ENCODE measurements at places on chromosomes 7 and 10.
A peak's percentile ranks its signal among the peaks of the same experiment; 100 is the strongest.

- DNase-seq: no peak
These were observed 500.4 kb downstream of the GFRA1 start for GRCh38 chr10:115772606-115773005.

GRCh38 chr10:16828701-16829175 lies 11.5 kb upstream of the RSU1 start:
- no peak for DNase-seq

DNA sequence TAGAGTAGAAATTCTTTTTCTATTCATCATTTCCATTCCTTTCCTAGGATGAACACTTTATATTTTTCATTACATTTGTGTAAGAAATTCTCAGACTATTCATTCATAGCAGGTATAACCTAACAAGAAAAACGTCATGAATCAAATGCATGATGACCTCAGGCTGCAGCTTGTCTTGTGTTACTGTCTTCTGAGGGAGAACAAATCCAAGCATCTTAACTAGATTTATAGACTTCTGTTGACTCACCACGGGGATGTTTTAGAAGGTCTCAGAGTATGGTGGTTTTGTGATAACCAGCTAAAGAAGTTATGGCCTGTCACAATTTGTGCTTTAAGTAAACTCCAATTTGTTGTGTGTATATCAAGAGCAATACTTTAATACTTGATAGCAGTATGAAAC lies 102.7 kb downstream of the ANKRD7 start:
- no peak for DNase-seq

DNA sequence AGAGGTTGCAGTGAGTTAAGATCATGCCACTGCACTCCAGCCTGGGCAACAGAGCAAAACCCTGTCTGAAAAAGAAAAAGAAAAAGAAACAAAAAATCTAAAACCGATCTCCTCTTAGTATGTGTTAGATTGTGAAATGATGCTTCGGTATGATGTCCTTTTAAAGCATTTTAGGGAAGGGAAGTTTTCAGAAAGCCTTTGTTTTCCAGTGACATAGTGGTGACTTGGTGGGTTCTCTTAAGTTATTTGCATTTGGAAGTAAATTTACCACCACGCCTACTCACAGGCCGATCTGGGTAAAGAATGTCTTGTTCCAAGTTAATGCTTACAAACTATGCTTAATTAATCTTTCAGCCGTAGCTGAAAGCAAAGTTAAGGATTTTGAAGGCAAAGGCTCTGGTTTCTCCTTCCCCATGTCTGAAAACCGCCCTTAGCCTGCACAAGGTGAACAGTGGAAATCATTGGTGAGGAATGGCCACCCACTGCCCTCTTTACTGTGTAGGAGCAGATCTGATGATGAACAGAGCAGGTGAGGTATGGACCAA lies 10.7 kb downstream of the MTURN start:
- no peak for DNase-seq

GRCh38 chr7:70000737-70001348 lies 402.6 kb downstream of the AUTS2 start:
- no peak for DNase-seq

GRCh38 chr7:11538751-11539299 lies 293.2 kb downstream of the THSD7A start:
- DNase-seq: no peak

DNA sequence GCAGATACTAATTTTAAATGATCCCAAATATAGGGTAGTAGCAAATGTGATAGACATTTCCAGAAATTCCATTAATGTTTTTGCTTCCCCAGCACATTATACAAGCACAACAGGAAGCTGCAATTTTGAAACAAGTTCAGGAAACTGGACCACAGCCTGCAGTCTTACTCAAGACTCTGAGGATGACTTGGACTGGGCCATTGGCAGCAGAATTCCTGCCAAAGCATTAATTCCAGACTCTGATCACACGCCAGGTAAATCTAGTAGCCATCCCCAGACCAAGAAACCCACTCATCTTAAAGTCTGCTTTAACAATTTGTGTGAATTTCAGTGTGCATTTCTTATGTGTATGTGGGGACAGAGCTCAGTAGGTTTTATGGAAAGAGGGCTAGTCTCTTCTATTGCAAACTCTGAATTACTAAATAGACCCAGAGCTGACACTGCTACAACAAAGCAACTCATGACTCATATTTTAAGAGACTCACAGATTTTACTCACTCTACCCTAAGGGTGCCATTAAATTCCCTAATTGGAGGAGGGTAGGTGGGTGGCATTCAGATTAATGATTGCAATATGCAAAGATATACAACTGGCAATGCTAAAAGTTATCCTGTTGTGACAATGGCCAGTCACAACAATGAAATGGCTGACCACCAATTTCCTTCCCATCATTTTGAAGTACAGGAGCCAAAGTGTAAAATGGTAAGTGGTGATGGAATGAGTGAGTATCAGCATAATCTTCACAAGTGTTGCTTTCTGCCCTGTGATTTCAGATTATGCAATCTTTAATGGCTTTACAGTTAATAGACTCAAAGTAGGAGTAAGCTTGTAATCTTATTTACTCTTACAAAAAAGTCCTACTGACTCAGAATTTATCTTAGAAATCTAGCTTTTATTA lies 317.6 kb upstream of the PLXDC2 start:
- DNase-seq: no peak

GRCh38 chr10:17175551-17175950 lies 25.9 kb downstream of the TRDMT1 start:
- no peak for DNase-seq

GRCh38 chr10:10870523-10871241 lies 147.0 kb upstream of the CELF2 start:
- no peak for DNase-seq

GRCh38 chr10:87092861-87093631 lies 1.6 kb downstream of the GLUD1 start:
- DNase-seq: peak; percentile 54

DNA sequence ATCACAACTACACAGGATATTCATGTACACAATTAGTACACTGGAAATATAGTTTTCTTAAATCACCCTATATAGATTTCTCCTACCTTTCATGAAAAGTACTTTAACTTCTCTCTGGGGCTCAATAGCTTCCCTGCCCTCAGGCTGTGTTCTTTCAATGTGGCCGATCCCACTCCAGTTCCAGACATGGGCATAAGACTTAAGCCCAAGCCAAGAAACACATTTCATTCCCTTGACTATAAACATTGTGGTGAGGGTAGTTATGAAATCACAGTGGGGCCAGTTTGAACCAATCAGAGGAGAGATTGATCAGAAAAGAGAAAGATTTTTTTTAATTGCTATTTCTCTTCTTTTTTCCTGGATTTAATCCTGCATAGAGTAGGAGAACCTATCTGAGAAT lies 904.6 kb upstream of the SORCS1 start:
- DNase-seq: no peak

GRCh38 chr7:5077740-5078139 lies 32.1 kb downstream of the RBAK start:
- no peak for DNase-seq

DNA sequence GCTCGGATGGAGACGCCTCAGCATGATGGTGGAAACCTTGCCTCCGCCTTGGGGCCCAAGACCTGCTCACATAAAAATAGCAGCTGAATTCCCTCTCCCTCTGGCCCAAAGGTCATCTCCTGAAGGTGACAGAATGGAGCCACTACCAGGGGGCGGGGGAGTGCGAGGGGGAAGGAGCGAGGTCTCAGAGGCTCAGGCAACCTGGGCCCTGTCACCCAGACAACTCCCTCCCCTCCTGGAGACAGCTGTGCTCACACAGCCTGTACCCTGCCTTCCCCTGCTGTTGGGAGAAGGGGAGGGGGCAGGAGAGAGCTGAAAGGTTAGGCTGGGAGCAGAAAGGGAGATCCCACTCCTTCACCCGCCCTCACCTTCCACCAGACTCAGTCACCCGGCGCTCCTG lies 173.0 kb upstream of the RHEB start:
- no peak for DNase-seq

DNA sequence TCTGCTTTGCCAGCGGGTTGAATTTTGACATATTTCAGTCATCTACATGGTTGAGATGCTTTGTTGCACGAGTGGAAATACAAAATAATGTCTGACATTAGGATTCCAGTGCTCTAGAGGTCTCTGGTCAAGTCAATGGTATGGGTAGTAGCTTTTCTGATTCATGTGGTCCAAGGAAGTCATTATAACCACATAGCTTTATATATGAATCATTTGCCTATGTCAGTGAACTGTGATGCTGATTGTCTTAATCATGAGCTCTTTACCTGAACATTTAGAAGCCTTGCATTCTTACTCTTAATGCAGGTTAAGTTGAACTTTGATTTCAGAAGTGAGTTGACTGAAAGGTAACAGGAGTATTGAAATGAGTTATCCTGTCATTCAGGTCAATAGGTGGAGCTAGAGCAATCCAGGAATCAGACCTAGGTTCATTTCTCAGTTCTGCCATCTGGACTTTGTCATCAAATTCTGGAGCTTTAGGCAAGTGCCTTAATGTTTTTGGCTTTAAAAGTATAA lies 3.3 kb downstream of the MAPK8 start:
- peak; percentile 27 for DNase-seq

- DNase-seq: no peak
These were observed 52.3 kb upstream of the KIAA1217 start for GRCh38 chr10:24156686-24157085.

DNA sequence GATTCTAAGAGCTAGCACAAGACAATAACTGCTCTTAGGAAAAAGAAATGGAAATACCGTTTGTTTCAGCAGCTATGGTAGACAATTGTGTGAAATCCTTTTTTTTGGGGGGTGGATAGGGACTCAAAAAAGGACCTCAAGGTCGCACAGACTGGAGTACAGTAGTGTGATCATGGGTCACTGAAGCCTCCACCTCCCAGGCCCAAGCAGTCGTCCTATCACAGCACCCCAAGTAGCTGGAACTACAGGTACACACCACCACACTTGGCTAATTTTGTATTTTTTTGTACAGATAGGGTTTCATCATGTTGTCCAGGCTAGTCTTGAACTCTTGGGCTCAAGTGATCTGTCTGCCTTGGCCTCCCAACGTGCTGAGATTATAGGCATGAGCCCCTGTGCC lies 33.9 kb downstream of the KMT2E start:
- DNase-seq: no peak

GRCh38 chr10:58919927-58920654 lies 256.4 kb upstream of the PHYHIPL start:
- DNase-seq: no peak

- DNase-seq: peak; percentile 52
These were observed 161.4 kb downstream of the ELMO1 start for GRCh38 chr7:37287131-37287855.

DNA sequence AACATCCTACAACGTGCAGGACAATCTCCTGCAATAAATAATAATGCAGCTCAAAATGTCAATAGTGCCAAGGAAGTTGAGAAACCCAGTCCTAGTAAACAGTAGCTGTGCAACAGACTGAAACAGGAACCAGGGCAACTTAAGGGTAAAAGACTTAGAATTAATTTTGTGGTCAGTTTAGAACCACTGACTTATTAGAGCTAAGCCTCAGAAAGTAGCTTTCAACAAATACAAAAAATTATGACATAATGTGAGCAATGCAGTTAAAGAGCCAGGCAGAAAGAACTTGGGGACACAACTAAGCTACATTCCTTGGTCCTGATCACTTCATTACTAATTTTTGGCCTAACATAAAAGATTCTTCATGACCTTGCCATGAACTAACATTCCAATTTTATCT lies 195.4 kb downstream of the MACC1 start:
- DNase-seq: no peak

DNA sequence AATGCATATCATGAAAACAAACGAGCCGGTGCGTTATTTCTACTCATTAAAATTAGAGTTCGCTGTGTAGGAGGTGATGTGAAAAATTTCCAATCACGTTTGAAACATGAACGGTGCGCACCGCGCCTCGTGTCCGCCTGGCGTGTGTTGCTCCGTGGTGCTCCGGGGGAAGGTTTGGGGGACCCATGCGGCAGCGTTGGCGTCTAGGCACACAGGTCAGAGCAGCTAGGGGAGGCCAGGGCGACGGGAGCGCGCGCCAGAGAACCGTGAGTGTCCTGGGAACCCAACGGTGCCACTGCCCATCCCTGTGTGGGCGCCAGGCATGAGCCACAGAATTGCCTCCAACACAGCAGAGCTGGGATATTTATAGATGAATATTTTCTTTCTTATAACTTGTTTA lies 70.6 kb upstream of the ADARB2 start:
- DNase-seq: no peak

DNA sequence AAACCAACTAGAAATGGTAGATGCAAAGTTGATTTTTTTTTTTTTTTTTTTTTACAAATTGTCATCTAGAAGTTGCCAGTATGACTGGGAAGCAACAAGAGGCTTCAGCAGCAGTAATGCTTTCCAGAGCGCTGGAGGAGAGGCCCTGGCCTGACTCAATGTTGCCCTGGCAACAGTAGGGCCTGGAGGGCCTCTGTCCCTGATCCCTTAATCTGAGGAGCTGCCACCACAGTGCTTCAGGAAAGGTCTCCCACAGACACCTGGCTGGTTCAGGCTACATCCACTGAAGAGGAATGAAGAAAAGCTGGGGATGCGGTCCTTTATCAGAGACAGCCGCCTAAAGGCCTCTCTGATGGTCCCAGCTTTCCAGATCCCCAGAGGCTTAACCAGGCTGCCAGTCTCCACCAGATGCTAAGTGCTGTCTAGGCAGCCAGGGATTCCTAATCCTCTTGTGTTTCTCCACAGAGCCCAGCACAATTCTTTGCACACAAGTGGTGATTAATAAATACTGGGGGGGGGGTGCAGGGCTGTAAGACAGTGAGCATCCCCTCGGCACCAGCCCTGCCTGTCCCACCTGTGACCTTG lies 33.7 kb downstream of the ZNF777 start:
- DNase-seq: no peak

GRCh38 chr7:141409219-141409618 lies 142.0 kb upstream of the AGK start:
- DNase-seq: no peak

DNA sequence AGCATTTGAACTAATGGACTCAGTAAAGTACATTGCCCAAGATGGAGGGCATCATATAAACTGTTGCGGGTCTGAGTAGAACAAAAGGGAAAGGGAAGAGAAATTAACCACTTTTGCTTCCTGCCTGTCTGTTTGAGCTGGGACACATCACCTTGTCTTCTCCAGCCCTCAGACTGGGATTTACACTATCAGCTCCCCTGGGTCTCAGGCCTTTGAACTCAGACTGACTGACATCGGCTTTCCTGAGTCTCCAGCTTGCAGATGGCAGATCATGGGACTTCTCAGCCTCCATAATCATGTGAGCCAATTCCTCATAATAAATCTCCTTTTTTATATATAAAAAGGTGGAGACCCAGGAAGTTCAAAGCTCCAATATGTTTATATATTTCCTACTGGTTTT lies 23.0 kb upstream of the WASL start:
- no peak for DNase-seq

DNA sequence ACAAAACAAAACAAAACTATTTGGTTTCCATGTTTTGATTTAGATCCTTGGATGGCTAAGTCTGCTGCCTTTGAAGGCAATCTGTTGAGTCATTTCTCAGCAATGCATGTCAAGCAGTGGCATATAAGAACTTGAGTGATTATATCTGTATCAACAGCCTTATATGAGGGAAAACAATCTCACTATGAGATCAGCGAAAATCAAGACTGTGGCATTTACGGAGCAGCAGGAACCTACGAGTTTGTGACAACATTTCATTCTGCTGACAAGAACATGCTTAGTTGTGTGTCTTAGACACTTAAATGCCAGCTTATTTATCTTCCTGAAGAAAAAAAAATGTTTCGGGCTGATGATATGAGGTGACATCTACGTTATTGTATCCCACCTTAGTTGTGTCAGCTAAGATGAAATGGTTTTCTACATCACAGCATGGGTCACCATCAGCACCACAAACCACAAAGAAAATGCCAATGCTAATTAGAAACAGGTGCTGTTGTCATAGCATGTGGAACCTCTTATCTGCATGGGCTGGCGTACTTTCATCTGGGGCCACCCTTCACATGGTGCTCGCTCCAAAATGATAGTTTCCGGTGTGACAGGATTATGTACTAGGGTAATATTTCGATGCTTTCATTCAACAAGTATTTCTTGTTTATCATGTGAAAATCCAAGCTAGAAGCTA lies 1085.5 kb downstream of the SORCS1 start:
- DNase-seq: no peak
